ENCODE measurements at places on chromosomes 16 and 17. TPM values are rescaled to one million over a fixed set of nuclear protein-coding genes. Genes with fewer than 3 reads are reported as not detected.

SCNN1G gene
- total RNA-seq = not detected

WNT9B gene
- not detected for total RNA-seq

HS3ST3B1 gene
- total RNA-seq = 76.9 TPM

BCAR1 gene
- total RNA-seq = 138 TPM

ABCA10 gene
- total RNA-seq = 1.8 TPM

CHP2 gene
- total RNA-seq = not detected

TMEM238L gene
- total RNA-seq = not detected

LHX1 gene
- total RNA-seq = not detected

HBQ1 gene
- not detected for total RNA-seq

KRT15 gene
- not detected for total RNA-seq

RNF222 gene
- total RNA-seq = not detected

GRCh38 chr17:58605470-58605869, 86.4 kb downstream of the TEX14 start:
- no peak for DNase-seq

DNA sequence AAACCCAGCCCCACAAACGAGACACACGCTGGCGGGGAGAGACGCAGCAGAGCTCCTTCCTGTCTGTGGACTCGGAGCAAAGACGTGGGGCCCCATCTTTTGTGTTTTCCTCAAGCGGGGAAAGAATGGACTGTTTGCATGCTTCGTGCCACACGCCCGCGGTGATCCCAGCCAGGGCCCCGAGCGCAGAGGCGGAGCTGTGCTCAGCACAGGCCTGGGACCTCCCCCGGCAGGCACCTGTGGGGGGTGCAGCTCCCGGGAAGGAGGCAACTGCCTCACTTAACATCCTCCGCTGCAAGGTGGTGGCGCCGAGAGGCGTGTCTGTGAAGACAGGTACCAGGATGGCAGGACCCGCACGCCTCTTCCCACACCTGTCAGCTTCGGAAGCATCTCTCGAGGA, 19.1 kb downstream of the TRARG1 start:
- no peak for DNase-seq

DNA sequence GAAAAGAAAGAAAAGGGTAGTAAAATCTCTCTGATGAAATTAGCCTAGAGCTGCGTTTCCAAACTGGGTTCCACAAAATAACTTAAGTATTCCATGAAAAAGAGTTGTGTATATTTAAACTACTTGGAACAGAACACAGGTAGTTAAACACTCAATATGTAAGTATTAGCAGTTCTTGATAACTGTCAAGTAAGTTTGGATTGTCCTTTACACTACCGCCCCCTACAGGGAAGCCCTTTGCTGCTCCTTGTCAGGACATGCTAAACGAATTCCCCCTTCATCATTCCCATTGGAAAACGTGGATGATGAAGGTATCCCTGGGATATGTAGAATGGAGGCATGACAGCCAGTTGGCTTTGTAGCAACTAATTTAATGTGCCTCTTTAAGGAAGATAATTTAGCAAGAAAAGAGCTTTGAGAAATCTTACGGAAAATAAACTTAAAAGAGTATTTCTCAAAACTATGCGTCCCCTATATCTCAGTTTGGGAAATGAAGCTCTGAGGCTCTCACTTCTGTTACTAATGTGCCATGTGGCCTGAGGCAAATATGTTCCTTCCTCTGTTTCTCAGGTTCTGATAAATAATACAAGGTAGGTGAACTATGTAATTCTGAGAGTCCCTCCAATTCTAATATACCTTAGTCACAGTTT, 18.8 kb downstream of the NCBP3 start:
- no peak for DNase-seq

DNA sequence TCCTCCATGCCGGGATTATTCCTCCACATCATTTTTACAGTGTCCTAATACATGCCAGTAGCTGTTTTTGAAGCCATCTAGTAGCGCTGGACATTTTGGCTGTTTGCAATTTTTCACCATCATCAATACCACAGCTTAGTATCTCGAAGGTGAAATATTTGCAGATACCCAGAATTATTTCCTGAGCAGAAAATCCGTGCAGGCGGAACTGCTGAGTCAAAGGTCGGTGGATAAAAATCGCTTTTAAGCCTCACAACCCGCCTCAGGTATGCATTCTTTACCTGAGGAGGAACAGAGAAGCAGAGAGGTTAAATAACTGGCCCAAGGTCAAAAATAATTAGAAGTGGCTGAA, 584 bp upstream of the TNRC6A start:
- DNase-seq = no peak

- no peak for DNase-seq
Observed at GRCh38 chr17:40530531-40530994, 29.1 kb upstream of the TNS4 start.

DNA sequence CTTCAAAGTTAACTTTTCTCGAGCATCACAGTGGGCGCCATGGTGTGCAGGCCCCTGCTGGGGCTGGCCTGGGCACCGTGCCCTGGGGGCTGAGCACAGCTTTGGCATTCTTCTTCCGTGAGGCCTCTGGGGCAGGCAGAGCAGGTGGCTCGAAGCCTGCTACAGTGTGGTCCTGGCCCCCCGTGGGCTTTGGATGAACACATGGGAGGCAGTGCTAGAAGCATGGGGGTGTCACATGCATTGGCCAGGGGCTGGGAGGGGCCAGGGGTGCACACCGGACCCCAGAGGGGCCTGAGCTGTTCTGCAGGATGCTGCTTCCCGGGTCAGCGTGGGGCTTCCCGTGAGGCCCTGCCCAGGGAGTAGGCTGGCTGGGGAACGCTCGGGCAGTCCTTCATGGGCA, 12.1 kb upstream of the C16orf74 start:
- DNase-seq = no peak

GRCh38 chr16:30051518-30051917, 14.0 kb upstream of the ALDOA start:
- DNase-seq = no peak

- DNase-seq = no peak
Observed at GRCh38 chr17:80146121-80147034, 550 bp downstream of the EIF4A3 start.

DNA sequence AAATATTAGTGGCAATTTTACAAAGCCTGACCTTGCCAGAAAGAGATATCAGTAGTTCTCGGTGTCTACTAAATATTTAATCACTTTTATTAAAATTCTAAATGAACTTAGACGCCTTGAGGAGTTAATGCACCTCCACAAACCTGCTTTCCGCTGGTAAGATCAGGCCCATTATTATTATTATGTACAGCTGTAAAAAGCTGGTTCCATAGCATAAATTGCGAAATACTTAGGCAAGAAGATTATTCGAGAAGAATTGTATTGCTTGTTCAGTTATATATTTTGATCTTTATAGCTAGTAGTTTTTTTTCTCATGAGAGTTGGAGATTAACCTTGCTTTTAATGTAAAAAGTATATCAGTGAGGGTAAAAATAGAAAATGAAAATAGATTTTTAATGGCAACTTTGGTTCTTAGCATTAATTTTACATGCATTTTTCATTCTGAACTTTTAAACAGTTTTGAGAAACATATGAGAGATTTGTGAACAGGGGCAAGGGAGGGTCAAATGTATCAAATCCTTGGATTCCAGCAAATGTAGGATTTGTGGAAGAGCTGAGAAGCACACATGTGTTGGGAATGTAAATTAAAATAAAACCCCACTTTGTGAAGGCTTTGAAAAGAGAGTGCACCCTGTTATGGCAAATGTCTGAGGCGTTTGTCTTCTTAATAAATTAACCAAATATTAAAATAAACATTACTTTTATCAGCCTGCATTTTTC, 250.4 kb upstream of the TBX2 start:
- no peak for DNase-seq

- peak; percentile 94 for DNase-seq
Observed at GRCh38 chr17:39636927-39637736, at the start of gene STARD3. STARD3 (plus strand) TSS chr17:39637144; CDS start chr17:39653532, 16,388 bp downstream.

DNA sequence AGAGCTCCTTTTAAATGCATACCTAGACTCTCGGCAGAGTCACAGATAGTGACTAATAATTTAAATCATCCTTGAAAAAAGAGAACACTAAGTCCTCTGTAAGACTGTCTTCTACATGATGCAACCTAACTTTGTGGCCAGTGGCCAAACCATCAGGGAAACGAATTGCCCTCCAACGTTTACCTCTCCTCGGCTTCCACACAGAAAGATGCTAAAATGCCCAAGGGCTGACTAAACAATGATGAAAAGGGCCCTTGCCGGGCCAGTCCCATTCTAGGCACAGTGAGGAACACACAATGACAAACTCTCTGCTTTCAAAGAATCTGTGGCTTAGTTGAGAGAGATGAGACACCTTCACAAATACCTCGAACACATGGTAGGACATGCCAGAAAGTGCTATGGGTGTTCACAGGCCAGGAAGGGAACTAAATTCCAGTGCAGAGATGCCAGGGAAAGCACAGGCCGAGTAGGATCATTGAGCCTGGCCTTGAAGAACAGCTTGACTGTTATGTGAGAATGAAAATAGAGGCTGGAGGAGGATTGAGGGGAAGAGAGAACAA, 35.3 kb upstream of the PITPNM3 start:
- DNase-seq = no peak

GRCh38 chr16:65274566-65274965, 152.7 kb upstream of the CDH11 start:
- no peak for DNase-seq

DNA sequence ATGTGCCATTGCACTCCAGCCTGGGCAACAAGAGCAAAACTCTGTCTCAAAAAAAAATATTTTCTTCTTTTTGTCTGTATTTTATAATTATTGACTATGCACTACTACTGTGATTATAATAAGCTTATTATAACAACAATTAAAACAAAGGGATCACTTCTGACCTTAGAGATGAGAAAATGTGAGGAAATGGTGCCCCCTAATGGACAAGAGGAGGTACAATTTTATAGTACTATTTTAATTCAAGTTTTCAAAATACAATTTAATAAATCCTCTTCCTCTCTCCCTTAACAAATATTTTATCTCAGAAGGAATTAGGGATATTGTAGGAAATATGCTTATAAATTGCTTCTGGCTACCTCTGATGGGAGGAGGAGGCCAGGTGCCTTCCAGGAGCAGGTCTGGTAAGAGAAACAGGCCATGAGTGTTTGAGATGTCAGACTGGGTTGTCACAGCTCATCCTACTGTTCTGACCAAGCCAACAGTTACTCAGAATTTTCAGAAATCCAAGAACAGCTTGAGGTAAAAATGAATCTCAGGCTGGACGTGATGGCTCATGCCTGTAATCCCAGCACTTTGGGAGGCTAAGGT, 14.0 kb downstream of the VPS53 start:
- DNase-seq = no peak

DNA sequence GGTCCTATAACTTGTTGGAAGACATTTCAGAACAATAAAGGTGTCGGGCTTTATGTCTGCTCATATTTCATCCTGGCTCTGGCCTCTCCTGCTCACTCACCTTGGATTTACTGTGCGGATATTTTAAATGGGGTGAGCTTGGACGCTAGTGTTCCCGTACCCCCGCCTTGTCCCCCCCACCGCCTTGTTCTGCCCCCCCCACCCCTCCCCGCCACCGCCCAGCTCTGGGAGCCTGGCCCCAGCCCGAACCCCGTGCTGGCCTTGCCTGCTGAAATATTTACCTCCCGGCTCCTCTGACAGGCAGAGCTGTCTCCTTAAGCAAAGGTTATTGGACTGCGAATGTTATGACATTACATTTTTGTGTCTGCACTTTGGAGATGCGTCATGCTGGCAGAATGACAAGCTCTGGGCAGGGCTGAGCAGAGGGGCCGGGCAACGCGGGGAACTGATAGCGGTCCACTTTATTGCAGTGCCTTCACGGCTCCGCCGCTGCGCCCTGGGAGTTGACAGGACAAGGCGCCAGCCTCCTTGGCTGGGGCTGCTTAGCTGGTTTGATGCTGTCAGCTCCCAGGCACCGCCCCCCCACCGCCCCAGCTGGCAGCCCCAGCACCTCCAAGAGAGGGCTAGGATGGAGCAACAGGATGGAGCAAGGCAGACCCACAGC, 222.5 kb upstream of the GSE1 start:
- DNase-seq = no peak

GRCh38 chr16:23119570-23119969, 29.7 kb downstream of the USP31 start:
- DNase-seq = no peak

DNA sequence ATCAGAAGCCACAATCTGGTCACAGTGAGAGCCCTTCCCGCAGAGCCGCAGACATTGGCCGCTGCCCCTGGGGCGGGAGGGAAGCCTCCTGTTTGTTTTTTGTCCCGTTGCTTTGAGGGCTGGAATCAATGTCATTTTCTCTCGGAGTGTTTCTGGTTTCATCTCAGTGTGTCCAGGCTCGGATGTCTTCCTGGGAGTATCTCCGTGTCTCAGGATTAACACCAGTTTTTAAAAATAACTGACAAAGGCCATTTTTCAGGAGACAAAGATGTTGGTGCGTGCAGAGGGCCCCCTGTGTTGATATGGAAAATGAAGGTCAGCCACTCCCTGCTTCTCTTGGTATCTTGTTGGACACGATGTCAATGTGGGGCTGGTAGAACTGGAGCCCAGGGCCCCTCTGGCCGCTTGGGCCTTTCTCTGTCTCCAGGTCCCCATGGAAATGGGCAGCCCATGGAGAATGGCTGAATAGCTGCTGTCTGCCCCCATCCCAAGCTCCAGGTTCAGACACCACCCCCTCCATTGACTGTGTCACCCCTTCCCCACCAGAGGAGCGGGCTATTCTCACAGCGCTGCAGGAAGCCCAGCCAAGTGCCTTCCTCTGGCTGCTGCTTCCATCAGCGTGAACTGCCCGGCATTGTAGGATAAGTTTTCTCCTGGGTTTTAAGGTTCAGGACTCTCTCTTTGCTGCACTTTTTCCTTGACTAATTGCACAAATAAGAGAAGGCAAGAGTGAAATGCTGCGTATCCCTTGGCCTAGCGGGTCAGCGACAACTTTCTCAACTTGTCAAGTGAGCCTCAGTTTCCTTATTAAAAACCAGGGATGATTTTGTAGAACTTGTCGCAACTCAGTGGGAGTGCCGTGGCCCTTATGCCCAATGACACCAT, 72.2 kb upstream of the METTL9 start:
- no peak for DNase-seq

GRCh38 chr16:75196836-75197235, 10.1 kb downstream of the CTRB2 start:
- no peak for DNase-seq

DNA sequence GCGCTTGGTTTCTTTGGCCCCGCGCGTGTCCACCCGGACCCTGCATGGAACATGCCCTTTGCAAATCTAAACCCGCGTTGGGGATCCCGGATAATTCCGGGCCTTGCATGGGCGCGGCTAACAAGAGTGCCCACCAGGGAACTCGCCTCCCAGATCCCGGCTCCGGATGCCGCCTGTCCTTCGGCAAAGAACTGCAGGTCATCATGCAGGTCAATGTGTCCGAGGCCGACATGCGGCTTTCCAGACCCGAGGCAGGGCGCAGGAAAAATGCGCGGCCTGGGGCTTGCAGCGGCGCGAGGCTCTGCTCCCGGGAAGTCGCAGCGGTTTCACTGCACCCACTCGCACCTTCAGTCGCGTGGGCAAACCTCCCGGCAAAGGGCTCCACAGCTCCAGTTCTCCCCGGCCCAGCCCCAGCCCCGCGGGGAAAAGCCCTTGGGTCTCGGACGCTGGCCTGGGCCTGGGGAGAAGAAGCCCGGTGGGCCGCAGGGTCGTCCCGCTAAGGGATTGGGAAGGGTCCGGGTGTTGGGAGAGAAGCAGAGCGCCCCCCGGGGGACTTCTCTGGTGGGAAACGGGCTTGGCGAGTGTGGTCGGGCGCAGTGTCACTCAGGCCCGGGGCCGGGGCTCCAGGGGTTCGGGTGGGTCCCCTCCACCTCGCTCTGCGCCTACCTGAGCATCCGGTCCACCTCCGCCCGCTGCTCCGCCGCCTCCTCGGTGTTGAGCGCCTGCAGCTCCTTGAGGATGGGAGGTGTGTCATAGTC, 805 bp downstream of the HNF1B start:
- no peak for DNase-seq

All from osteocyte (in vitro differentiated cells).